Smooth muscle cell of bladder (primary cell): ENCODE measurements at places on chromosomes 5 and 9. TPM values are rescaled to one million over a fixed set of nuclear protein-coding genes. Genes with fewer than 3 reads are reported as not detected.

The ACTBL2 gene
- total RNA-seq = 1.1 and 3.0 TPM in 2 replicates

The IFNA14 gene
- total RNA-seq = not detected in 2 replicates

The CD72 gene
- total RNA-seq = 1.6 and 1.7 TPM in 2 replicates

The TMOD1 gene
- 0.57 and 0.74 TPM in 2 replicates for total RNA-seq

The ANXA1 gene
- total RNA-seq = 570 and 629 TPM in 2 replicates
